ENCODE measurements at places on chromosomes 16 and 17.

DNA sequence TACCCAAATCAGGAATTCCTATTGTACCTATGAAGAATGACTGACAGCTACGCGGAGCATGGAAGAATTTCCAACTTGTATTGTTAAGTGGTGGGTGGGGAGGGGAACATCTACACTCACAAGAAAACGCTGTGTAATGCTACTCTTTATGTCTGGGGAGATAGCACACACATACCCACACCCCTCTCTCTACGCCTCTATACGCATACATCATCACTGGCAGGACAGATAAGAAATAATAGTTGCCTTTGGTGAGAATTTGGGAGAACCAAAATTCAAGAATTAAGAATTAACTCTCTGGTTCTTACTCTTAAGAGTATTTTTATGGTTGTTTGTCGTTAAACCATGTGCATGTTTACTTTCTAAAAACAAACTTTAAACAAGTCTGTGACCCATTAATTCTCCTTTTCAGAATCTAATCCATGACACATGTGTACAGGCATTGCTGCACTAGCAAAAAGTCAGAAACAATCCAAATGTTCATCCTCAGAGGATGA, 33.9 kb downstream of the CREBBP start:
- no peak for DNase-seq

GRCh38 chr17:14214271-14214670, 22.4 kb downstream of the CDRT15 start:
- DNase-seq: no peak

- DNase-seq: no peak
Measured at GRCh38 chr17:5962371-5962770, 107.8 kb upstream of the WSCD1 start.

DNA sequence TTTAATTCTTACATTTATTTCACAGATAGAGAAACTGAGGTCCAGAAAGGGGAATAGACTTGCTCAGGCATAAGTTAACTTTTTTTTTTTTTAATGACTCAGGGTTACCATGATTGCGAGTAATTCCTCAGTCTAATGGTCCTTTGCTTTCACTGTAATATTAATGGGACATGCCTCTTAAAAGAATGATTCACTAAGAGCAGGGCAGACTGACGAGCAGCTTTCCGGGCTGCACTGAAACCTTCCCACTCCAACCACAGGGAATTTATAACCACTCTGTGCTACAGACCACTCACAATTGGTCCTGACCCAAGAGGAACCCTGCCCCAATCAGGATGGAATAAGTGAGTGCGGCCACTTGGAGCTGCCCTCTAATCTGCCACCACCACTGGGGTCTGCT, 5.7 kb downstream of the HOXB2 start:
- no peak for DNase-seq

GRCh38 chr17:81272616-81273015, 22.5 kb downstream of the SLC38A10 start:
- no peak for DNase-seq
